ENCODE measurements at places on chromosomes 6 and 20.

- DNase-seq: no peak
These were observed 228.3 kb downstream of the CLIC5 start for GRCh38 chr6:45787384-45787783.

- DNase-seq: no peak
These were observed 72.2 kb downstream of the RPP40 start for GRCh38 chr6:4931530-4932227.

GRCh38 chr20:57088436-57088835, 178.0 kb downstream of the BMP7 start:
- DNase-seq: no peak

DNA sequence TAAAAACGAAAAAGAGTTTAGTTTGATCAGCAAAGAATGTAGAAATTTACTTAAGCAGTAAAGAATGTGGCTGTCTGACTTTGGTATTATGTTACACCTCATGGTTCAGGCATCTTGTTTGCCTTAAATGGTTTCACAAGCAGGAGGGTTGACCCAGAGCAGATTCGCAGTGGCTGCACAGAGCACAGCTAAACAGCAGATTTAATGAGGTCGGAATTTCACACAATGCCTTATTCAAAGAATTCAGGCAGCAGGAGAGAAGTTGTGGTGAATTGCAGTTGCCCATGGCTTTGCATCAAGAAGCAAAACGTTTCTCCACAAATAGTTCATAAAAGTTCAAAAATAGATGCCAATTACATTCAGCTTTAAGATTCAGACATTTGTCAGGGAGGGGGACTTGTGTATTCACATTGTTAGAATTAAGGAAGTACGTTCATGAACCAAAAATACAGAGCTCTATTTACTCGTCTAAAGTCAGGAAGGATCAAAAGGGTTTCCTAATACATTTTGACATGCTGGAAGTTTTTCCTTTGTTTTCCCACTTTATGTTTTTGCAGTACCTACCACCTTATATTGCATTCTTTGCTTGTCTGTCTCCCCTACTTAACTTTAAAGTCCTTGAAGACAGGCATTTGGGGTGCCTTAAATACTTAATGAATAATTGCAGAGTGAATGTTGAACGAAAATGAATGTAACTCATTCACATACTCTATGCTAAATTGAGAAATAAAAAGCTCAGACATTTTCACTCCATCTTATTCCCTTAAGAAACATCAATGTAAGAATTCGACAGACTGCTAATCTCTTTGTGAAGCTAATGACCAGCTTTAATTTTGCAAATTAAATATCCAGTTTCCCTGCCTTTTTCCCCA, 1163.6 kb upstream of the CITED2 start:
- peak; percentile 68 for DNase-seq

DNA sequence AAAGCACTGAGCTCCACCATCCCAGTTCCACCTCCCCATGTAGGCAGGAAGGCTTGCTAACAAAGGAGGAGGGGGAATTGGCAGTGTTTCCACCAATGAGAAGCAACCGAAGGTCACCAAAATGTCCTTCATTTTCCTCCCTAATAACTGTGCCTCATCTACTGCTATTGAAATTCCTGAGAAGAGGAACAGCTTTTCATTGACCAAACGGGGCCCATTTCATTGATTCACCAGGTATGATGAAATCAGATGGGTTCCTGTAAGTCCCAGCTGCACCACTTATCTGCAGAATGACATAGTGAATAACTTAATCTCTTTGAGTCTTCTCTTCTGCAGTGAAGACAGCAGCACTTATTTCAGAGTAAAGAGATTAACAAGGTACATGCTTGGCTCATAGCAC, 17.3 kb downstream of the TREM1 start:
- no peak for DNase-seq

- no peak for DNase-seq
These were observed 19.4 kb downstream of the TPX2 start for GRCh38 chr20:31758521-31758920.

- no peak for DNase-seq
These were observed 30.9 kb upstream of the SMOC2 start for GRCh38 chr6:168410035-168410434.
